RPMI7951 (cell line): ENCODE measurements at places on chromosomes 16 and 17. TPM values are rescaled to one million over a fixed set of nuclear protein-coding genes. Genes with fewer than 3 reads are reported as not detected.

GRCh38 chr17:36812762-36813161, 124.5 kb upstream of the LHX1 start:
- DNase-seq, result no peak

DNA sequence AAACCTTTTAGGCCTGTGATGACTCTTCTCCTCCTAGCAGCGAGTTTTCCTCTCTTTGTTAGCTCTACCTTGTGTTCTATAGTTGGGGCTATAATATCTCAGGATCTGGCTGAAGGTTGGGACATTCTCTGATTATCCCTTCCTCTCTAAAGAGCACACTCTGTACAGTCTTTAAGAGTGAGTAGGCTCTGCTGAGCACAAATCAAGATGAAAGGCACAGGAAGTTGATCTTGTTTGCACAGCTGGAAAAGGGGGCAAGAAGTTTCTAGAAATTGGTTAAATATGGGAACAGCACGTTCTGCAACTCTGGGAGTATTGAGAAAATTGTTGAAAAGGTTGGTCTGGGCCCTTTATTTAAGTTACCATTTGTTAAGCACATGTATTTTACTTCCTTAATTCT, 240.9 kb downstream of the CDH11 start:
- DNase-seq, result no peak

- peak; percentile 16 for DNase-seq
These were observed 9.7 kb downstream of the CHAD start for GRCh38 chr17:50458701-50459676.

DNA sequence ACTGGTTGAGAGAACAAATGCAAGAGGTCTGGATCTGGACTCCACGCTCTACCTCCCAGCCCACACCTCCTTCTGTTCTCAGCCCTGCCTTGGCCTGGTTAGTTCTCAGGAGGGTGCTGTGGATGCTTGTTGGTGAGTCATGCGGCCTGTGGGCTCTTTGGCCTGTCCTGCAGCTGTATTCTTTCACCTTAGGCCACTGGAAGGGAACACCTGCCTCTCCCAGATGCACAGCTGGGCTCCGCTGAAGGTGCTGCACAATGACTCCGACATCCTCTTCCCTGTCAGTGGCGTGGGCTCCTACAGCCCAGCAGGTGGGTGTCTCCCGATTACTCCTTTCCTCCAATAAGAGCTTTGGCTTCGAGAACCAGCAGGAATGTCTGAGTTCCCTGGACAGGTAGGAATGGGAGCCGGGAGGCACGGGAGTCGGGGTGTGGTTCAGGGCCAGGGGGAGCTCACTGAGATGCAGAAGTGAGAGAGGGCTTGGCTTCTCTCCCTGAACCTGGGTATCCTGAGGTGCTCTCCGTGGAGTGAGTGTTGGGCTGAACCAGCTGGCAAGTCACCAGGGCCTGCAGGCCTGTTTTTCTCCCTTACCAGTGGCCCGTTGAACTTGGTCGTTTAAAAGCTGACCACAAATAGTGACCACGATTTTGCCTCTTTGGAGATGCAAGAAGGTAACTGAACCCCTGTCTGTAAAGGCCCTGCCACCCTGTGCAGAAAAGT, 85.0 kb downstream of the SNX29 start:
- peak; percentile 54 for DNase-seq

- no peak for DNase-seq
These were observed 44.7 kb downstream of the ZFPM1 start for GRCh38 chr16:88497561-88498462.

GRCh38 chr17:17706140-17707060, 25.1 kb downstream of the RAI1 start:
- no peak for DNase-seq

DNA sequence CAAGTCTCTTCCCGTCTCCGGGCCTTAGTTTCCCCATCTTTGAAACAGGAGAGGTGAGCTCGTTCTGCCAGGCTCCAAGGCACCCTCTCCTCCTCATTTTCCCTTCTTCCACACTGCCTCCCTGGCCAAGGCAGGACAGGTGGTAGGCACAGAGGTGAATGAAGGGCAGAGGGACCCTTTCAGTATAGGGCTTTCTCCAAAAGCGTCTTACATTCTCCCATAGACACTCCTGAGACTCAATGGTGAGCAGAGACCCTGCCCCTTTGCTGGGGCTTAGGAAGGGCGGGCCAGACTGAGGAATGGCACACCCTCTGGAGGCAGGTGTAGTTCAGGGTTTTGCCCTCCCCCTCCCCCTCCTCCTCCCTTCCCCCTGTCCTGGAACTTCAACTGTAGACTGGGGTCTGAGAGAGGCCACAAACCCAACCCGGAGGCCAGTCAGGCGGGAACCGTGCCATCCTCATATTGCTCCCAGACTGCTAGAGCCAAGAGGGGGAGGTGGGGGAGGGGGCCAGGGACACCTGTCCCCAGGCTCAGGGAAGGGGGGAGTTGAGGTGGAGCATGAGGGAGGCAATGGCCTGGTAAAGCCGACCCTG, 1.9 kb downstream of the PLEKHH3 start:
- DNase-seq, result no peak

GRCh38 chr17:68013385-68013784, 17.1 kb upstream of the C17orf58 start:
- DNase-seq, result no peak

- DNase-seq, result no peak
These were observed 15.9 kb downstream of the TBX2 start for GRCh38 chr17:61415374-61416210.

DNA sequence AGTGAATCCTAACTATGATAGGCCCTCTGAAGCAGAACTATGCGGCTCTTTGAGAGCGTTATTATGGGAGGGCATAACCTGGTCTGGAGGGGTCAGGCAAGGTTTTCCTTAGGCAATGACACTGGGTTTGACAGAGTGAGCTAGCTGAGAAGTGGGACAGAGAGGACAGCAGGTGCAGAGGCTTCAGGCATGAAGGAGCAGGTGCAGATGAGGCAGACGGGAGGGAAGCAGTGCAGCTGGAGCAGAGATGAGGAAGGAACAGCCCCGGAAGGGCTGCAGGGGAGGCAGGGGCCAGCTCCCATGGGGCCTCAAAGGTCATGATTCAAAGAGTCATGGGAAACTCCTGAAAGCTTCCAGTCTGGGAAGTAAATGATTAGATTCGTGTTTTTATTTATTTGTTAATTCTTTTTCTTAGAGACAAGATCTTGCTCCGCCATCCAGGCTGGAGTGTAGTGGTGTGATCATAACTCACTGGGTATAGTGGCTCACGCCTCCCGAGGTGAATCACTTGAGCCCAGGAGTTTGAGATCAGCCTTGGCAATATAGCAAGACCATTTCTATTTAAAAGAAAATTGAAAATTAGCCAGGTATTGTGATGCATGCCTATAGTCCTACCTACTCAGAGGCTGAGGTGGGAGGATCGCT, 5.4 kb downstream of the MARCHF10 start:
- DNase-seq, result no peak

DNA sequence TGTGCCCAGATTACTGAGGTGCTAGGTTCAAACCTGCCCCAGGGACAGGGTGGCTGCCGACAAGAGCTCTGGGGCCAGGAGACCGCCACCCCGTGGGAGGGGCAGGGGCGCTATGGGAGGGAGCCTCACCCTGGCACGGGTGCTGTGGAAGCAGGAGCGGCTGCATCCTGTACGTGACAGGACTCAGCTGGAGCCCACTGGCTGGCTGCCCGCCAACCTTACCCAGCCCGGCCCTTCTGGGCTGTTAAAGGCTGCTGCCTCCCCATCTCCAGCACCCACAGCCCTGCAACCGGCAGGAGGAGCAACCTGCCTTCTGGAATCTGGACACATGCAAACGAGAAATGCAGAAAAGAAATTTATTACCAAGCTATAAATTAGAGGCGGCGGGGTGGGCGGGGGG, 11.2 kb downstream of the PAM16 start:
- no peak for DNase-seq

- no peak for DNase-seq
These were observed 28.6 kb upstream of the PIK3R6 start for GRCh38 chr17:8896087-8896486.

- no peak for DNase-seq
These were observed 17.1 kb downstream of the CDH16 start for GRCh38 chr16:66901626-66902025.

DNA sequence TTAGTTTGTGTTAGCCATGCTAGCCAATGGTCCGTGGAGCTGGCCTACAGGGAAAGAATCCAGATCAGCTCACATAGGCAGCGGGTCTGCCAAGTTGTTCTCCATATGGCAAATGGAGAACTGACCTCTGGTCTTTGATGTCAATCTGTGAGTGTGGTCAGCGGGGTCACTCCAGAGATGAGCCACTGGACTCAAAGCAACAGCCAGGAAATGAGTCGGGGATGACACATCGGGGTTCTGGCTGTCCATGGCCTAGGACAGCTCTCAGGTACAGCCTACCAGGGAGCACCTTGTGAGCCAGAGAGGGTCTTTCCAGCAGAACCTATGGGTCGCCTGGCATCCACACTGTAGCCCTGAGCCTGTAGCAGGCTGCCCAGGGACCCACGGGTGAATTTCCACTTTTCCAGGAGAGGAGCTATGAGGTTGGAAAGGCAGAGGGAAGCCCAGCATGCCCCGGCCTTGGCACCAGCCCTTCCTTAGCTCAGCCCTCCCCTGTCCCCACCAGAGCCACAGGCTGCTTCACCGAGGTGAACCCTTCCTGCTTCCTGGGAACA, 203.0 kb upstream of the TNRC6C start:
- DNase-seq, result peak; percentile 41

DNA sequence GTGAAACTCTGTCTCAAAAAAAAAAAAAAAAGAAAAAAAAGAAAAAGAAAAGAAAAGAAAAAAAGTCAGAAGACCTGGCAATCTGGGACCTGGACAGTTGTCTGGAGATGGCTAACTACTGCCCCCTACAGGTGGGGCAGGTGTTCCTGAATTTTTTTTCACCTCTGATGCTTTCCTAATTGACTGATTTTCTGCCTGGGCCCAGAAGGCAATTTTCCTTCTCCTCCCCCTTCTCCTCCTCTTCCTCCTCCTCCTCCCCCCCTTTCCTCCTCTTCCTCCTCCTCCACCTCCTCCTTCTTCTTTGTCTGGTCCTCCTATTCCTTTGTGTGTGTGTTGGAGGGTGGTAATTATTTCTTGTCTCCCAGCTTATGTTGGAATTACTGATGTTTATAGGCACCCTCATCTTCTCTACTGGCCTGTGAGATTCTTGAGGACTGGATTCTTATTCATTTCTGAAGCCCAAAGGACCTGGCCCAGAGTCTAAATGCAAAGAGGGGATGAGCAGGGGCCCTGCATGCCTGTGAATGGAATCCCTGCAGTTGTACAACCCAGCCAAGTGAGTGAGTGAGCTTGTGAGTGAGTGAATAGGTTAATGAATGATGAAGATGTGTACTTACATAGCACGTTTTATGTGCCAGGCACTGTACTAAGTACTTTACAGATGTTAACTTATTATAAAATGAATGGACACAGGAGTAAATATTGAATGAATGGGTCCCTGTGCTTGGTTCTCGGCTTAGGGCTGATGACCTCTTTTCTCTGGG, 26.9 kb downstream of the IRX5 start:
- DNase-seq, result peak; percentile 24

Gene ATAD5
- total RNA-seq, result 5.1 and 7.9 TPM in 2 replicates

Gene MAPT
- 0.10 and 0.12 TPM in 2 replicates for total RNA-seq

Gene SLC35G3
- total RNA-seq, result not detected in 2 replicates

Gene KRTAP4-16
- total RNA-seq, result not detected in 2 replicates

Gene DHX40
- total RNA-seq, result 40.5 and 43.7 TPM in 2 replicates

Gene ACE
- 0.68 and 0.72 TPM in 2 replicates for total RNA-seq

Gene RAB34
- 176 and 202 TPM in 2 replicates for total RNA-seq
